Hair follicular keratinocyte (primary cell): ENCODE measurements at places on chromosomes 12 and 14. TPM values are rescaled to one million over a fixed set of nuclear protein-coding genes. Genes with fewer than 3 reads are reported as not detected.

Gene VDR
- total RNA-seq, result 42.2 and 49.6 TPM in 2 replicates

Gene RNASE3
- total RNA-seq, result not detected in 2 replicates

Gene MYF6
- total RNA-seq, result not detected in 2 replicates

Gene SLC6A12
- total RNA-seq, result not detected in 2 replicates
